Ecto neural progenitor cell (in vitro differentiated cells): ENCODE measurements at places on chromosomes 5 and 9.
A peak's percentile ranks its signal among the peaks of the same experiment; 100 is the strongest.

- no peak for DNase-seq
These were observed 206.2 kb upstream of the SGCD start for GRCh38 chr5:156120777-156121176.

GRCh38 chr5:53430618-53431252 lies 49.7 kb upstream of the FST start:
- DNase-seq, result no peak

DNA sequence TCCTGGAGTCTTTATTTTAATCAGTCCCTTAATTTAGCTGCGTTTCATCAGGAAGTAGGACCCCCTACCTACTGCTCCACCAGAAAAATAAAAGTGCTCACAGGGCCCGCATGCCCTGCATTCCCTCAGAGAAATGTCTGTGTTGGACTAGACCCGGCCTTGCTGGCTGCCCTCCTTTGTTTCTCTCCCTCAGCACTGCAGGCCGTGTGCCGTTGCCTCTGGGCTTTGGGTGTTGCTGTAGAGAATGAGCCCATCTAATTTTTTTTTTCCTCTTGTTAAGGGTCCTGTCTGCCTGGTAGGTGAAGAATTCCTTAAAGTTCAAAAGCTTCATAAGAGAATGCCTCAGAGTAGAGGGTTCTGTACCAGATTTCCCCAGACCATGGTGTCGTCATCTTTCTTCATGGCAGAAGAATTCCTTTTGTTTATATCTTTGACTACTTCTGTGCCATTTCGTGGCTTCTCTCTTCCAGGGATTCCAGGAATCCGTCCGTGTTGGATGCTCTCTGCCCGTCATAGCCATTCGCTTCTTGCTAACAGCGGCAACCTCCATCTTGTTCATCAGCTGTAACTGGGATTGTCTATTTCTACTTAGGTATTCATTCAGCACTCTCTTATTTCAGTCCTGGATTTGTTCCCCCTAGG lies 49.8 kb upstream of the ANGPTL2 start:
- DNase-seq, result peak; percentile 32

DNA sequence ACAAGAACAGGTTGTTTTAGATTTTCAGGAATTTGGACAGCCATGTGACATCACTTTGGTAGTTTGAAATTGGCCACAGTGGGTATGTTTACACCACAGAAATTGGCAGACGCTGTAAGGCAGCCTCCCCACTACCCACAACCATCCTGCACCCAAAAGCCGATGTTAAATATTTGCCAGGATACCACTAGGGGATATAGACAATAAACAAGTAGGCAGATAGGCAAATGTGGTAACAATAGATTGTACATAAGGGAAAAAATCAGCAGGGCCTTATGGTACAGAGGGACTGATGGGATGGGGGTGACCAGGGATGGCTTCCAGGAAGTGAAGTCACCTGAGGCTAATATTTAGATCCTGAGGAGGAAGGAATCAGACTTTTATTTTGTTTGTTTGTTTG lies 31.1 kb upstream of the DUSP1 start:
- DNase-seq, result no peak

DNA sequence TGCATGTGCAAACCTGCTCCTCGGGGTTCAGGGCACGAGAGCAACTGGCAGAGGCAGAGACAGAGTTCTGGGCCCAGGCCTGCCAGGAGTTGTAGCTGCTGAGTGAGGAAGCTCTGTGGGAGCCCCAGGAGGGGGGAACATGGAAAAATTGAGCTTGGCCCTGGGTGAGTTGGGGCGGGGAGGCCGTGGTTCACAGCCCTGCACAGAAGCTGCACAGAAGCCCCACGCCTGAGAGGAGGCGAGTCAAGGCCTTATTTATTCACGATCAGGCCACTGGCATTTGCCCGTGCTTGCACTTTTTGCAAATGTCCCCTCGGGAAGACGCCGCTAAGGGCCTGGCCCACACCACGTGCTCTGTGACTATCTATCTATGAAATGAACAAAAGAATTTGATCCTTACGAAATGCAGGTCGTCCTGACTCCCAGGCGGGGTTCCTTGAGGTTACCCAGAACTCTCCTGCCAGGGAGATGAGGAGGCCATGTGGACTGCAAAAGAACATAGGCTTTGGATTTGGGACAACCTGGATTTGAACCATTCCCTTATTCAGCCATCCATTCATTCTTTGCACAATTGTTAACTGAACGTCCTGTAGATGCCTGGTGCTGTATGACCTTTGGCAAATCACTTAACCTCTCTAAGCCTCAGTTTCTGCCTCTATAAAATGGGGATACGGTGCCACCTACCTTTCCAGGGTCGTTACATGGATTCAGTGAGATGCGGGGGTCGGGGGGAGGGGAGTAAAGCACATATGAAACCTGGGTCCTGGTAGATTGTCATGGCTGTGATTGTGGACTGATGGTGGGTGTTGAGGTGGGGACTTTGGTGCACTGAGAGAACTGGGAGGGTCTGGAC lies 17.9 kb downstream of the COL27A1 start:
- no peak for DNase-seq

GRCh38 chr5:150640311-150641005 lies at the start of gene SYNPO:
SYNPO (plus strand) TSS chr5:150640660; CDS start chr5:150648276, 7,616 bp downstream.
- no peak for DNase-seq

DNA sequence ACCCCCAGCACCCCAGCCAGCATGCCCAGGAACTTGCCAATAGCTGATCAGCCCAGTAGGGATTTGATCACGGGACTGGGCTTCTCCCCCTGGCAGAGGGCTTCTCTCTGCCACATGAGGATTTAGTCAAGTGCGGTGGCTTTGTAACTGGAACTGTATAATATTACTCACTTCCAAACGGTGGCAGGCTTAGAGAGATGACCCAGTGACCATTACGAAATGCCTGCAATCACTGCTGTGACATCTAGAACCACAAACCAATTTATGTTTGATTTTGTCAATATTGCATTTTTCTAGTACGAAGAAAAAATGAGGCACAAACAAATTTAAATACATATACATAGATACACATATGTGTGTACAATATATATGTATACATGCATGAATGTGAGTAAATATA lies 192.1 kb downstream of the ERCC6L2 start:
- no peak for DNase-seq

DNA sequence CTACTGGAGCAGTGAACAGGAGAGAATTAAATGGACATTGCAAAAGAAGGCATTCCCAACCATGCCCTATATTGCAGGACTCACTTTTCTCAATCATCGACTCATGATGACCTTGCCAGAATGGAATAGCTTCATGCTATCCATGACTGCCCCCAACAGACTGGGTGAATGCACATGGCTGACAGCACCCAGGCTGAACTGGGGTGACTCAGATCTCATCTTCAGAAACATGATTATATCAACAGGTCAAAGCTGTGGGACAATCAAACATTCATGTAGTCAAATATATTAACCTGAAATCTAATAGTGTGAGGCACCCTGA lies 34.7 kb upstream of the MIER3 start:
- no peak for DNase-seq

DNA sequence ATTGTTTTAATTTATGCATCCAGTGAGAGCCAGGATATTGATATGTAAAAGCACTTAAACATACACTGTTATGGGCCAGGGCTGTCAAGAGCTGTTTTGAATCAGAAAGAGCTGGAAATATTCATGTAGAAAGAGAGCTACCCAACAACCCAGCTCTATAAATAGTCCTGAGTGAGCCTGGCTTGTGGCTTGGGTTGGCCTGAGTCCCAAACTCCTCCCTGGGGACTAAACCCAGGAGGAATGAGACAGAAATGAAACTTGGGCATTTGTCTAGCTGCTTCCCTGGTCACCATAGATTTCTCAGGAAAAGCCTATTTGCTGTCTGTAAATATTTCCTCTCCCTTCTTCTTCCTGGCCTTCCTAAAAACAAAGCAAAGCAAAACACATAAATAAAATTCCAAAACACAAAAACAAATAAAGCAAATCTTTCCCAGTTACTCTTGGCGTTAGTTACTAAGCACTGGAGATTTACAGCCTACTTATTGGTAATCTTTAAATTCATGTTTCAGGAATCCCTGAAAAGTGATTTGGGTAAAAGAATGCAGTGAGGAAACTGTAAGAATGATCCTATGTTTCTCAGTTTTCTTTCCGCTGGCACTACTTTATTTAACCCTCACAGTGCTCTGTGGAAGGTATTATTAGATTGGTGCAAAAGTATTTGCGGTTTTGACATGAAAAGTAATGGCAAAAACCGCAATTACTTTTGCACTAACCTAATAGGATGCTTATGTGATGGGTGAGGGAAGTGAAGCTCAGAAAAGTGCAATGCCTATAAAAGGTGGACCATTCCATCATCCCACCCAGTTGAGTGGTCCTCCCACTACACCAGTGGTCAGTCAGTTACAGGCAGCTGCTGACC lies 111.8 kb downstream of the CARTPT start:
- DNase-seq, result no peak

GRCh38 chr5:74161170-74161569 lies 479.4 kb downstream of the ENC1 start:
- no peak for DNase-seq

DNA sequence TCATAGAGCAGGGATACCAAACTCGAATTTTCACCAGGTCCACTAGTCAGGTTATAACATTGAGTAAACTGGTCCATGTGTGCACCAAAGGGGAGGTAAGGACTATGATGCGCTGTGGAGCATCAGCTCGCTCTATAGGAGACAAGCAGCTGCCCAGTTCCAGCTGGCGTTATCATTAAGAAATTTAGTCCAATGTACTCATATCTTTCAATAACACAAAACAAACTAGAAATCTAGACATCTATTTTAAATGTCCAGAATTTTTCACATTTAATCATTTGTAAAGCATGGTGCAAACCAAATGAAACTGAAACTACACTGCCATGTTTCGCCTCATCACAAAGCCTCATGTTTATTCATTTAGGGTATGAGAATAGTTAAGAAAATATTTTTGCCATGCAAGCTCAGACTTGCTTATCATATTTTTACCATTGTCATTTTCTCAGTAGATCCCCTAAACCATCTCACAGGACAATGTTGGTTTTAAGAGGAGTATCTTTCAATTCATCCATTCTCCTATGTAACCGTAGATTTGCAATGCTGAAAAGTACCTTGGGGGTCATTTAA lies 50.9 kb downstream of the ZNF474 start:
- no peak for DNase-seq

DNA sequence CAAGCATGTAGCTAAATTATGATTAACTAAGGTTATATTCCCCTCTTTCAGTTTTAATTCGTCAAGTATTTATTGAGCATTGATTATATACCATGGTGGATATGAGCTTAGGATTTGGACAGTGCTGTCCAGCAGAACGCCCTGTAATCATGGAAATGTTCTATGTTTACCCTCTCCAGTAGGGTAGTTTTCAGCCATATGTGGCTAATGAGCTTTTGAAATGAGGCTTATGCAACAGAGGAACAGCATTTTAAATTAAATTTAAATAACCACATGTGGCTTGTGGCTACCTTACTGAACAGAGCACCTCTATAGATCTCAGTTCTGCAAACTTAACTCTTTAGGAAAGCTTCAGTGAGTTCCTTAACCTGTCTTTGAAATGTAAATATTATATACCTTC lies 59.1 kb downstream of the JMY start:
- no peak for DNase-seq

DNA sequence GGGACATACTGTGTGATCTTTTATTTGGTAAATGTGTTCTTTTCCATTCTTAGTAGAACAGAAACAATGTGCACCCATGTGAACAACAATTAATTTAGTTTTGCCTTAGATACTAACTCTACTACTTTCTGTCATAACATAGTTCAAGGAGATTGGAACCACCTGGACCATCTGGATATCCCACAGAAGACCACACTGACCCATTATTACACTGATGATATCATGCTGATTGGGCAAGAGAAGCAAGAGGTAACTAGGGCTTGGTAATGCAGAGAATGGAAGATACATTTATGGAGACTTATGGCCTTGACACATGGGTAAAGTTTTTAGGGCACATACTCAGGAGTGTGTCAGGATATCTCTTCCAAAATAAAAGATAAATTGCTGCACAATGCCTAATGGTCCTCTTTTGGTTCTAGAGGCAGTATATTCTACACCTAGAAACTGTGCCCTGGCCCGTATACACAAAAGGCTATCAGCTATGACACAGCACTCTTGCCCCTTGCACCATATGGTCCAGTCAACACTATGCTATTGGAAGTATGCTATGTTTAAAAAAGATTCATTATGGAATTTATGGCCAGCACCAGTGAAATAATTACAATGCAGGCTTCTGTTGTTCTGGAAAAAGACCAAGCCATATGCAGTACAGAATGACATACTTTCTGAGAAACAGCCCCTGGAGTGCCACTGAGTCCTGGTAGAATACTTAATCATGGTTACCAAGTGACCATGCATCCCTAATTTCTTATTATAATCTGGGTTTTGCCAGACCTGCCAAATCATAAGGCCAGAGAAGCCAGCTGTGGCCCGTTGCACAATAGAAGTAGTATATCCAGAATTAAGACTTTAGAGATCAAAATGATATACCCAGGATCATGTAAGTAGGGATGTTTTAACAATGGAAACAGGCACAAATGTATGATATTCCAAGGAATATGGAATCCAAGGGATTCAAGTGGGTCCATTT lies 41.6 kb upstream of the MROH2B start:
- DNase-seq, result no peak

GRCh38 chr5:148739524-148739923 lies 85.2 kb upstream of the HTR4 start:
- no peak for DNase-seq

GRCh38 chr9:130262061-130262745 lies 3.4 kb upstream of the HMCN2 start:
- no peak for DNase-seq

DNA sequence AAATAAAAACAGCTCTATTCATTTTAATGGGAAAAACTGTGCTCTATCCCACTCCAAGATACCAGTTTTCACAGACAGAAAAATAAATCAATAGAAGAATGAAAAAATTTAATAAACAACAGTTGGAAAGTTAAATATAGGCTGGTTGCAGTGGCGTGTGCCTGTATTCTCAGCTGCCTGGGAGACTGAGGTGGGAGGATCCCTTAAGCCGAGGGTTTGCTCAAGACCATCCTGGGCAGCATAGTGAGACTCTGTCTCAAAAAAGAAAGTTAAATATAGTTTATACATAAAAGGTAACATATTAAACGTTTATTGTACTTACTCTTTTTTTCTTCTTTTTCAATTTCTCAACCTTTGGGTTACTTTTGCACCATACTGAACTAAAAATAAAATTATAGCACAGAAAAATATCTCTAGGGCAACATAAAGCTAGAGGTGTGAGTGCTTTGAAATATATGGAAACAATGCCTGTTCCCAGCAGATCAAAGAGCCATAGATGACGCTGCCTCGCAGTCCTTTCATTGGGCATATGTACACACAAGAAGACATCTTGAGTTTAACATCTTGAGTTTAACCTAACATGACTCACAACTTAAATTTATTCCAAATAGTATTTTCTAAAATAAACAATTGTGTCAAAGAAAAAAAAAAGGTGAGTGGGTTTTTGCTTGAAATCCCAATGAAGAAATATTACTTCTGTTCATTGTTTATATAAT lies 25.7 kb upstream of the KLF9 start:
- no peak for DNase-seq

GRCh38 chr5:126483156-126483555 lies 59.9 kb downstream of the GRAMD2B start:
- no peak for DNase-seq

- DNase-seq, result no peak
These were observed 69.3 kb downstream of the HSPA4 start for GRCh38 chr5:133121080-133121479.
